G401 (cell line): ENCODE measurements at places on chromosomes 2 and 18. TPM values are rescaled to one million over a fixed set of nuclear protein-coding genes. Genes with fewer than 3 reads are reported as not detected.
A peak's percentile ranks its signal among the peaks of the same experiment; 100 is the strongest.

Gene AMER3
- total RNA-seq = not detected in 2 replicates

- DNase-seq = peak; percentile 29
These were observed 17.3 kb downstream of the RAB12 start for GRCh38 chr18:8626414-8627106.

DNA sequence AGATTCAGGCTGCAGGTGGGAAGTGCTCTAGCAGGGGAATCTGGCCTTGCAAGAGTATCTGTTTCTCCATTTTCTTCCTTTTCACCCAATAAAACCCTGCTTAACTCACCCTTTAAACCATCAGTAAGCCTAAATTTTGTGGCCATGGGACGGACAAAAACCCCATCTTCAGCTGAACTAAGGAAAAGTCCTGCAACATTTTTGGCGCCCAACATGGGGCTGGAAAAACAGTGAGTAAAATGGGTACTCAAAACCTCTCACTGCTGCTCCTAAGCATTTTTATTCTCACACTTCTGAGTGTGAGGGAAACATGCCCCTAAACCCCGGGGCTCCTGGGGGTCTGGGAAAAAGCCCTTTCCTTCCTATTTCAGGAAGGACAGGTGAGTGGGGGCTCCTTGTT, 414.3 kb downstream of the ZNF804A start:
- DNase-seq = no peak

DNA sequence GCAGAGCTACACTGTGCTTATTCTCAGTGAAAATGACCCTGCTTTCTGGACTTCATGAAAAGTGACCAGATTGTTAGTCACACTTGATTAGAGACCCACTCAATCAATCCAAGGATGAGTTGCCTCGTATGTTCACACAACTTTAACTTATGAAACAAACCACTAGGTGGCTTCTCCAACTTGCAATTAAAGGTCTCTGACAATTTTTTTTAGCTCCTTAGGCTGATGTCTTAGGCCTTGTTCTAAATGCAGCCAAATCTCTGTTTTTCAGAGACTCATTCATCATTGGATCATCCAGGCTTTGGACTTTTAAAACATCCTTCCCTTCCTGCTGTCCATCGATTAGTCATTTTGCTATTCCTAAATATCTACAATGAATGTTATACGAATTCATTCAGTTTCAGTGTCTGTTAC, 63.4 kb downstream of the MREG start:
- peak; percentile 44 for DNase-seq

Gene ALK
- total RNA-seq = not detected in 2 replicates

GRCh38 chr2:128608921-128609880, 290.5 kb upstream of the HS6ST1 start:
- no peak for DNase-seq

- DNase-seq = no peak
These were observed 103.0 kb downstream of the DNER start for GRCh38 chr2:229611360-229611759.

DNA sequence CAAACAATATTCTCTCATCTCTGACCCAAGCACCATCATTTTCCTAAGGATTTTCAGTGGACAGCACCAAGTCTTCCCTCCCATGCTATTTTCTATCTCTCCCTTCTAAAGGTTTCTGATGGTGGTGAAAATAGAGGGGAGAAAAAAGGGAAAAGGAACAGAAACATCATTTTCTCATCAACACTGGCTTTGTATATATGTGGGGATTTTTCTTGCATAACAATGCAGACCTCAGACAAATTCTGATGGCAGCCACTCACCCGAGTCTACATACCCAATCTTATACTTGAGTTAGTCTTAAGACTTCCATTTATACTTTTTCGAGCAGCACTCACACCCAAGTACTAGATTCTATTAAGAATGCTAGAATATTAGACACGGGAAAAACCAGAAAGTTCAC, 95.8 kb downstream of the TMEM163 start:
- no peak for DNase-seq

Gene LDLRAD4
- total RNA-seq = 0.06 TPM in 1 of 2 replicates, not detected in the other

DNA sequence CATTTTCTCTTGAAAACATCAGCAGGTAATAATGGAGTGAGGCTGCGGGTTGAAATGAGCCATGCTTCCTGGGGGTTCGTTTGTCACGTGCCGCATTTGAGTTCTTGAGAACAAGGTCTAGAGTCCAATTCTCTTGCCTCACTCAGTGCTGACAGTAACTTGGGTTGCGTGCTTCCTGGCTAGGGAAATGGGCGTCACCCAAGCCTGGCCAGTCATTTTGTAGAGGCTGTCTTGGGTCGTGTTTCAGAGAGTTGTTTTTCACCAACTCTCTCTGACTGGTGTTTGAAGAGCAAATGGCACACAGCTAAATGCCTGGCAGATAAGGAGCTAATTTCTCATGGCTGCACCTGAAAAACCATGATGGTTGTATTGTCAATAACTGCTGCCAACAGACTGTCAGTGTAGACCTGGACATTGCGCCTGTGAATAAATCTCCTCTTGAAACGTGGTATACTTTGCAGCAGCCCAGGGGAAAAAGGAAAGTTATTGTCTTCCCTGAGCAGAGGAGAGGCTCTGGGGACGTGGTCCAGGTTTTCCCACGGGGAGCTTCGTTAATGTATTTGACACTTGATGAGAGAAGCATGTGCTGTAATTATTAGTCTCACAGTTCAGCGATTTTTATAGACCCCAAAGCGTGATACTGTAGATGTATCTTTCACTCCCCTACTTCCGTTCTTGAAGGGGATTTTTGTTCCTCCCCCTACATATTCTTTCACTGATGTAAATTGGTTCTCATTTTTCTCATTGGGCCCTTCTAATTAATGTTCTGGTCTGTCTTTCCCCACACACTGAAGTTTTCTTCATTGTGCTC, 196.0 kb downstream of the FHOD3 start:
- DNase-seq = no peak

Gene CCDC121
- 2.9 and 4.2 TPM in 2 replicates for total RNA-seq

GRCh38 chr2:11512431-11512830, 21.4 kb upstream of the GREB1 start:
- DNase-seq = no peak

GRCh38 chr2:151261977-151262291, 271 bp upstream of the RBM43 start:
- DNase-seq = no peak

GRCh38 chr18:10318691-10318970, 135.8 kb upstream of the APCDD1 start:
- no peak for DNase-seq

Gene UGT1A7
- not detected in 2 replicates for total RNA-seq

Gene CRYGC
- 7.2 and 9.0 TPM in 2 replicates for total RNA-seq

Gene CD207
- total RNA-seq = 0.10 and 0.37 TPM in 2 replicates

GRCh38 chr2:121343191-121343590, 58.2 kb upstream of the TFCP2L1 start:
- no peak for DNase-seq

Gene TMEM17
- 1.3 and 2.4 TPM in 2 replicates for total RNA-seq

DNA sequence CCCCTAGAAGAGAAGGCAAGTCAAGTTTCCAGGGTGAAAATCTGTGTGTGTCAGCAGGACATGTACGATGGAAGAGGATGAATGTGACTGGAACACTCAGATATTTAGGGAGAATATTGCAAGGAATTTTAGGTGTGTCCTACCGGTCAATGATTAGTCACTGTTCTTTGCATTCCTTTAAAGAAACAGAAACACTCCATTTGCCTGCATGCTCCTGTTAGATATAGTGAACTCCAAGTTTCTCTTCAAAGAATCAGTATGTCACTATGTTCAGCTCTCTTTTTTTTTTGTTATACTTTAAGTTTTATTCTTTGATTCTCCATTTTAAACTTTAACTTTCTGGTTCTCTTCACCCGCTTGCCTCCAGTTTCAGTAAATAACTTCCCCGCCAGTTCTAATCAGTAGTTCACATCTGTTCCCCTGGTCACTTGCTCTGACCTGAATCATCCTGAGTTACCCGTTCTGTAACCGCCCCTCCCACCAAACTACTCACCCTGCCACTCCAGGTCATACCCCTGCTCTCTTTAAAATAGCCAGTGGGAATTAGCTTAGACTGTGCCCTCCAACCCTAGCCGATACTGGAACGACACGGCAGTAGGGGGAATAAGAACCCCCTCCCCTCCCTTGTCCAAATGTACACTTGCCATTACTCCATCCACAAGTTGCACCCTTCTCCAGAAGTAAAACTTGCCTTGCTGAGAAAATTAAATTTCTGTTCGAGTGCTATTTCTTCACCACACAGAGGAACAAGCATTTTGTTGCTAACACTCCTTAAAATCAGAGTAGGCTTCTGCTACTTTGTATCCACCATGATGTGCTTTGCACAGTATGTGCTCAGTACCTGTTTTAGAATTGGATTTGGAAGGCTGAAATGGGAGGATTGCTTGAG, 268.4 kb downstream of the METTL4 start:
- no peak for DNase-seq

DNA sequence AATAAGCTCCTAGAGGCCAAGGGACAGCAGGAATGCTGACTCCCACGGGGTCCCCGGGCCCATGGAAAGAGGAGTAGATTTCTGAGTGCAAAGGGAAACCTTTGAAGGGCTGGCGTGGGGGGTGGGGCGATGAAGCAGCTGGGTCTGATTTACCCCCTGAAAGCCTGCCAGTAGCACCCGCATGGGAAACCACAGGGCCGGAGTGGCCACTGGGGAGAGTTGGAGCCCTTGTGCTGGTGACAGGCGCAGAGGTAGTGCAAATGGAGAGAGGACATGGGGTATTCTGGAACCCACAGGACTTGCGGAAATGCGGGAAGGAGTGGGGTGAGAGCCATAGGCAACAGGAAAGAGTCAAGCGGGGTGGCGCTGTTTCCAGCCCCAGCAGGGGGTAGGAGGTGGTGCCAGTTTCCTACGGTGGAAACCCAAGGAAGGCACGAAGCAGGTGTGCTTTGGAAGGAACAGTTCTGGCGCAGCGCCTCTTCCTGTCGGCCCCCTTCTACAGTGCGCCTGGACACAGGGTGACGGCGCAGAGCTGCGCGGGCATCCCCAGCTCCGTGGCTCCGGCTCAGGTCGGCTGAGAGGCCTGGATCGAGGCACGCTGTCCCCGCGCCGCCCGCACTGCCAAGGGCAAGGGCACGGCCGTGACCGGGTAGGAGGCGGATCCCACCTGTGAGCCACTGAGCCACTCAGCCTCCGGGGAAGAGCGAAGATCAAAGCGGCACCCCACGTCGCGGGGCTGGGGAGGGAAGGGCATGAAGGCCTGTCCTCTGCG, 149.0 kb upstream of the GLI2 start:
- no peak for DNase-seq
